ENCODE measurements at places on chromosomes 12 and 14. TPM values are rescaled to one million over a fixed set of nuclear protein-coding genes. Genes with fewer than 3 reads are reported as not detected.

Gene OTOGL
- 1.5 TPM for total RNA-seq

Gene DNAH10
- under 0.01 TPM for total RNA-seq

Gene SPTSSA
- total RNA-seq: 18.3 TPM

Gene MEG3
- 11.0 TPM for total RNA-seq

Gene LRRIQ1
- total RNA-seq: 0.86 TPM

Gene LGR5
- total RNA-seq: not detected

Gene KCNC2
- not detected for total RNA-seq
